ELF-1 (cell line): ENCODE measurements at places on chromosomes 2 and 18.

- DNase-seq = peak; percentile 56
These were observed 154.7 kb downstream of the HDAC4 start for GRCh38 chr2:239245872-239246721.

GRCh38 chr2:222604749-222605515, 51.0 kb downstream of the FARSB start:
- no peak for DNase-seq

GRCh38 chr2:140865837-140866236, 1265.0 kb downstream of the LRP1B start:
- DNase-seq = no peak

- DNase-seq = no peak
These were observed 112.0 kb upstream of the PKDCC start for GRCh38 chr2:41935825-41936224.

GRCh38 chr18:3059272-3059671, 46.3 kb upstream of the LPIN2 start:
- DNase-seq = no peak

GRCh38 chr2:58539973-58540372, 298.8 kb upstream of the FANCL start:
- peak; percentile 72 for DNase-seq

GRCh38 chr18:70377857-70378701, 89.2 kb downstream of the SOCS6 start:
- DNase-seq = no peak

DNA sequence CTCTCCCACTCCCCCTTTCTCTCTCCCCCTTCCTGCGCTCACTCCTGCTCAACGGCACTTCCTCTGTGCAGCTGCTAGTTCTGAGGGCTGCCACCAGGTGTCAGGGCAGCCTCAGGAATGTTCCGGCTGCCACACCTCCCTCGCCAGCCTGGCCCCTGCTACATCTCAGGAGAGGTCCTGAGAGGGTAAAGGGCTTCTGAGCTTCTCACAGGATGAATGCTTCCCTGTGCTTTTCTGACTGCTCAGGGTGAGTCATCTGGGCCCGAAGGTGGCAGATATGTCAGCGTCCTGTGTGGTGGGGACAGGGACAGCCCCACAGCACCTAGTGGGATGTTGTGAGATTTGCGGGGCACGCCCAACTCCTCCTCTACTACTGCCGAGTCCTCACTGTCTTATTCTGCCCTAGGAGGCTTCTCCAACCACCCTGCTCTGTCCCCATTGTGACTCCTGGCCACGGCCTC, 49.0 kb downstream of the PLEKHB2 start:
- peak; percentile 89 for DNase-seq

- DNase-seq = no peak
These were observed 448.1 kb downstream of the TSN start for GRCh38 chr2:122203523-122203922.

DNA sequence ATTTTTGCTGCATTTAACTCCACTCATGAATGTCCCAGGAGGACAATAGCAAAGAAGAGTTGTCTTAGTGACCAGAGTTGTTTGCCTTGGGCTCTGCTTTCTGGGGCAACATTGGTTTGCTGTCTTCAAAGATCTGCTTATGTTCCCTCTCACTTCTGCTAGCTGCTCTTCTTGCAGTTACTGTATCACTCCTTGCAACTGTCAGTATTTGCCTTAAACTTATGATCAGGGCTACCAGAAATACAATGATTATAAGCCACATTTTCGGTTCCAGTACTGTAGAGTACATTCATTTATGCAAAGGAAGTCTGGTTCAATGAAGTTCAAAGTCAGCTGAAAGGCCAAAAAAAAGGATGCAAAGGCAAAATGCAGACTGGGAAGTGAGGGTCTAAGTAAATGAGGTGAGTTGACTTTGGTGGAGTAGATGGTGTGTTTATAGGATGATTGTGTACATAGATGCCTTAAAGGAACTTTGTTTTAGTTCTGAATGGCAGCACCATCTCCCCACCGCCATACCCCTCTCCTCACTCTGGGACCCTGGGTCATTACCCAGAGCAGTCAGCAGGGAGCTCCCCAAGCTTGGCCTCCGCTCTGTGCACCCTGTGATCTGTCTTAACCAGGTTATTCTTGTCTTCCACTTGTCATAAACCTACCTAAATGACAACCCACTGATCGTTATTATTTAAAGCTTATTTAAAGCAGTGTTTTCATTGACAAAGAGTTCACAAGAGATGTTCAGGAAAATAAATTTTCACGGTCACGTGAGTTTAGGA, 236.0 kb downstream of the DOK6 start:
- DNase-seq = peak; percentile 14

DNA sequence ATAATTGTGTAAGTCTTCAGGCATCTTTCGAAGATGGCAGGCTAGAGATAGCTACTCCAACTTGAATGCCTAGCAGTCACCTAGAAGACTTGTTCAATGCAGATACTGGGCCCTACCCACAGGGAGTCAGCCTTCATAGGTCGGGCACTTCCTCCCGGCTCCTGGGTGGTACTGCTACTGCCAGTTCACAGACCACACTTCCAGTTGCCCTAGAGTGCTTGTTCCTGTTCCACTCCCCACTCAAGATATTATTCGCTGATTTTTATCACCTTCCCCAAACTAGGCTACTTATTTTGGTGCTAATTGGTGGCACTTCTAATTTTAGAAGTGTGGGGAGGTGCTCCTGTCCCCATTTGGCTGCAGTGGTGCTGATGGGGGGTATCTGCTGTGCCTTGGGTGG, 34.2 kb downstream of the INPP4A start:
- DNase-seq = no peak
